ENCODE measurements at places on chromosomes 3 and 15.
A peak's percentile ranks its signal among the peaks of the same experiment; 100 is the strongest.

DNA sequence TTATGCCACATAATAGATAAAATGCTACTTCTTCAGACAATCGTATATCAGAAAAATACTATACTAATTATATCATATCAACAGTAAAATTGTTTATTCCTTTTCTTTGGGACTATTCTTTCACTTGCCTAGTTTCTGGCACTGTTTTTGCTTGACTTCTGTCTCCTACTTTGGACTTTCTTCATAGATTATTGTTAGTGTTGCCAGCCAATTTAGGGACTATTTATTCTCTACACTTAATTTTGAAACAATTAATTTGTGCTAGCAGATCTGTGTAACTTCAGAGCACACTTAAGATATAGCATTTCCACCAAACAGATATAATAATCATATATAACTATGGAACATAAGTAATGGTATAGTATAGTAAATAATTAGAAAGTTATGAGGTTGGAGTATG lies 305.6 kb downstream of the CADM2 start:
- DNase-seq = no peak

- no peak for DNase-seq
Observed at GRCh38 chr3:160194438-160194837, 30.8 kb upstream of the C3orf80 start.

GRCh38 chr15:59437142-59437816 lies 707 bp upstream of the FAM81A start:
- no peak for DNase-seq

DNA sequence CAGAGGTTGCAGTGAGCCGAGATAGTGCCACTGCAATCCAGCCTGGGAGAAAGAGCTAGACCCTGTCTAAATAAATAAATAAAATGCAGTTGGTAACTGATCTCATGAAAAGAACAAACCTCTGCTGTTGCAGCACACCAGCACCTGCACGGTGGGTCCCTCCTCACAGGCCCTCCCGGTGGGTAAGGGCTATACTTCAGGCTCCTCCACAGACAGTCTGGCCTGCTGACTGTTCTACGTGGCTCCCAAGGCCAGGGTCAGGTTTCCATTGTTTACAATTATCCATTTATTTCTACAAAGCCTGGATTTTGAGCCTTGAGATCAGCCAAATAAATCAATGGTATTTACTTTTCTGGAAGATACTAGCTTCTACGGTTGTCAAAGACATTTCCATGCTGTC lies 5.1 kb upstream of the APBA2 start:
- DNase-seq = no peak

GRCh38 chr3:38690185-38690584 lies 40.7 kb upstream of the SCN5A start:
- no peak for DNase-seq

DNA sequence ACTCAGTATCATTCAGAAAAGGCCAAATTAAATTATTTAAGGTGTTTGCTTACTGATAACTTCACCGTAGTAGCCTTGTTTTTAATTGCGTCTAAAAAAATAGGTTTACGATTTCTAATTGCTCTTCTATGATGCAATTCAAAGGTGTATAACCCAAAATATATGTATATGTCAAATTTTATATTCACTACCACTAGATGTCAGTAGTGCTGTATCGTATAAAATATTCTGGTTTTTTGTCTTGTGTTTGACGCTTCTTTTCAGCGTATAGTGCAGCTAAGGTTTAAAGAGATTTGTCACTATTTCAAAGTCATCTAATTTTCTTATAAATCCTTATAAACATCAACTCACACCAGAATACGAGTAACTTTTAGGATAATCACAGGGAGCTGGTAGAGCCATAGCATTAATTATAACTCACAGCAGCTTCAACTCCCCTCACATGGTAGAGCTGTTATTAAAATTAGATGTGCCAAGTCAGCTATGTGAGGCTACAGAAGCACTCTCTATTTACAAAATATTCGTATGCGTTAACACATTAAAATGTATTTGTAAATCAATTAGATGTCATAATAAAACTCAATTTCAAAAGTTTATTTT lies 3.5 kb downstream of the PFN2 start:
- no peak for DNase-seq

GRCh38 chr3:170707899-170708298 lies 122.0 kb upstream of the SLC7A14 start:
- no peak for DNase-seq

DNA sequence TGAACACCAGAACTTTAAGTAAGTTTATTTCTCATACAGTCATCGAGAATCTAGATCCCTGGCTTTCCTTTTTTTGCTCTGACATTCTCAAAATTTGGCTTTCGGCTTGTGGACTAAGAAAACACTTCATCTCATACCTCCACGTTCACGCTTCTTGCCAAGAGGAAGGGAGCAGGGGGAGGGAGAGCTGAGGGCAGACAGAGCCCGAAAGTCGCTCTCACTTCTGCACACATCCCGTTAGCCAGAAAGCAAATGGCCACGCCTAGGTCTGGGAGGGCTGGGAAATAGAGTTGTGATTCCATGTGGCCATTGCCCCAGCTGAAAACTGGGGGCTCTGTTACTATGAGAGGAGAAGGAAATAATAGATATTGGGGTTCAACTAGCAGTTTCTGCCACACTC lies 57.3 kb downstream of the MAP6D1 start:
- DNase-seq = no peak

GRCh38 chr3:55607844-55608243 lies 120.7 kb upstream of the WNT5A start:
- no peak for DNase-seq

GRCh38 chr3:1068985-1069384 lies 23.8 kb upstream of the CNTN6 start:
- no peak for DNase-seq

- DNase-seq = no peak
Observed at GRCh38 chr3:112974894-112975293, at the start of gene CD200R1. TSS of gene CD200R1 (minus strand) at chr3:112975103. CDS start at chr3:112974857, 246 bp downstream.

DNA sequence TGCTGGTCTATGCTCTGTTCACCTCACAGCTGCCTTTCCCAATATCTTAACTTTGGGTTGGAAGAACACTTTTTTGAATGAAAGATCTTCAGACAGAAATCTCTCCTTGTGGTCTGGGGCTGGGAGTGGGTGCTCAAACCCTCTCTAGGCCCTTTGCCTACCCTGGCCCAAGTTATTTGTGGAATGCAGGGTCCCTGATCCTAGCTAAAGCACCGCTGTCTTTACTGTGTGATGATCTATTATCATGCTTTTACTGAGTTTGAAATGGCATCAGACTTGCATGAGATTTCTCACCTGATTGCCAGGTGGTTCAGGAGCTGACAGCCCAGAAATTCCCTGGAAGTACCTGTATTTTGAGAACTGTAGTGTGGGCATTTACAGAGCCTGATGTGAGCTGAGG lies 412.7 kb upstream of the ONECUT1 start:
- DNase-seq = no peak

- DNase-seq = no peak
Observed at GRCh38 chr3:46900356-46900755, 22.8 kb downstream of the PTH1R start.

DNA sequence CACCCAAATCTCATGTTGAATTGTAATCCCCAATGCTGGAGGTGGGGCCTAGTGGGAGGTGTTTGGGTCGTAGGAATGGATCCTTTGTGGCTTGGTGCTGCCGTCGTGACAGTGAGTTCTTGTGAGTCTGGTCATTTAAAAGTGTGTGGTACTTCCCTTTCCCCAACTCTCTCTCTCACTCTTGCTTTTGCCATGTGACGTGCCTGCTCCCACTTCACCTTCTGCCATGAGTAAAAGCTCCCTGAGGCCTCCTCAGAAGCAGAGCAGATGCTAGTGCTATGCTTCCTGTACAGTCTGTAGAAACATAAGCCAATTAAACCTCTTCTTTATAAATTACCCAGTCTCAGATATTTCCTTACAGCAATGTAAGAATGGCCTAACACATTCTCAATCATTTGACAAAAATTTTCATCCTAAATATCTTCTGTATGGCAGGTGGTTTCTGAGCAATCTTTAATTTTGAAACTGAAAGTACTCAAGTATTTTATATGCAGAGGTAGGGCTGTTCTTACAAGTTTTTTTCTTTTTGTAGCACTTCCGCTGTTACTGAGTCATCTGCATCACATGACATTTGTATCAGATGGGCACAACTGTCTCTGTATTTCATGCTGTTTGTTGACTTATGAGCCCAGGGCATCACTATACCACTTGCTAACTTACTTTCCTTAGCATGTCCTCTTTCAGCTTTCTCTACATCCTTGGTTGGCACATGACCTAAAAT lies 8.8 kb downstream of the RPL39L start:
- no peak for DNase-seq

GRCh38 chr3:31503456-31503855 lies 29.3 kb upstream of the STT3B start:
- no peak for DNase-seq

DNA sequence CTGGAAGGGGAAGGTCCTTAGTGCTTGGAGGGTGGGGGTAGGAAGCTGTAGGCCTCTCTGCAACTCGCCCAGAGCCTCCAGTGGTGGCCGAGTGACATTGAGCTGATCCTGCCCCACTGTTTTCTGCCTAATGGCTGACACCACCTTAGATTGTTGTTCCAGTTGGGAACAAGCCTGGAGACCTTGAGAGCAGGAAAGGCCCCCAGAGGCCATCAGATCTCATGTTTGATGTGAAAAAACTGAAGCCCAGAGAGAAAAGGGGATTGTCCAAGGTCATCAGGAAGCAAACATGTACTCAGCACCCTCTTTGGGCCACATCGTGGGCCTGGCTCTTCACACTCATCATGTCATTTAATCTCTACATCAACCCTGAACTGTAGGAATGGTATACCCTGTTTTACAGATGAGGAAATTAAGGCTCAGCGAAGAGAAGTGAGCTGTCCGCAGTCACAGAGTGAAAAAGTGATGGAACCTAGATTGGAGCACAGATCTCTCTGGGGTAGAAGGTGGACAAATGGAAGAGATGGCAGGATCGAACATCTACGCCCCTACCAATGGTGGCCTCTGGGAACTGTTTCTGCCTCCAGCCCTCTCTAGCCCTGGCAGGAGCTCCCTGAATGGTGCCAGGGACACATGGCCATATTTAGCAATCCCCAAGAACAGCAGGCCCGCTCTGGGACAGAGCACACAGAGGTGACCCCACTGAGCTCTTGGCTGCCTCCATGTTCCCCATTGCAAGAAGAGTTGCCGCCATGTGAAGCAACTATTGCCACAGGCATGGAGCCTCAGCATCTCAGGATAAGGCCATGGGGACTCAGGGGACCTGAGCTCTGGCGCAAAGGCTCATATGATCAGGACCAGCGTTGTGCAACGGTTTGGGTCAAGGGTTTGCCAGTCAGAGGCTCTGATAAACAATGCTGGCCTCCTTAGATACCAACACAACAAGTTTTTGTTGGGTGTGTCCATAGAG lies 31.6 kb upstream of the TSEN2 start:
- no peak for DNase-seq

DNA sequence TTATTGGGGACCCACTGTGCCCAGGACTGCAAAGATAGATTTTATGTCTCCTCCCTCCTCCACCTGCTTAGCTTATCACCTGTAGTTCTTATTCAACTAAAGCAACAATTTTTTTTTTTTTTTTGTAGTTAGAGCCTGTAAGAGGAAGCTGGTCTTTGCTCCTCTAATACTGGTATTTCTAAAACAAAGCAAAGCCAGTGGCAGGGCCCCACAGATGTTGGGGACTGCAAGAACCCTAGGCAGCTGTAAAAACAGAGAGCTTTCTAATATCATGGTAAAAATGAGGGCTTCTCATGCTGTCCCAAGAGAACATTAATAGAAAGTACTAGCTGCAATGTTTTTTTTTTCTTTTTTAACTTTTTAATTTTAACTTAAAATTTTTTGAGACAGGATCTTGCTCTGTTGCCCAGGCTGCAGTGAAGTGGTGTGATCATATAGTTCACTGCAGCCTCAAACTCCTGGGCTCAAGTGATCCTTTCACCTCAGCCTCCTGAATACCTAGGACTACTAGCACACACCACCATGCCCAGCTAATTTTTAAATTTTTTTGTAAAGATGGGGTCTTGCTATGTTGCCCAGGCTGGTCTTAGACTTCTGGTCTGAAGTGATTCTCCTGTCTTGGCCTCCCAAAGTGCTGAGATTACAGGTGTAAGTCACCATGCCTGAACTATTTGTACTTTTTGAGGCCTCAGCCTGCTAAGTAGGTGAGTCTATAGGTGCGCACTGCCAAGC lies 27.1 kb downstream of the SPATA12 start:
- DNase-seq = no peak

DNA sequence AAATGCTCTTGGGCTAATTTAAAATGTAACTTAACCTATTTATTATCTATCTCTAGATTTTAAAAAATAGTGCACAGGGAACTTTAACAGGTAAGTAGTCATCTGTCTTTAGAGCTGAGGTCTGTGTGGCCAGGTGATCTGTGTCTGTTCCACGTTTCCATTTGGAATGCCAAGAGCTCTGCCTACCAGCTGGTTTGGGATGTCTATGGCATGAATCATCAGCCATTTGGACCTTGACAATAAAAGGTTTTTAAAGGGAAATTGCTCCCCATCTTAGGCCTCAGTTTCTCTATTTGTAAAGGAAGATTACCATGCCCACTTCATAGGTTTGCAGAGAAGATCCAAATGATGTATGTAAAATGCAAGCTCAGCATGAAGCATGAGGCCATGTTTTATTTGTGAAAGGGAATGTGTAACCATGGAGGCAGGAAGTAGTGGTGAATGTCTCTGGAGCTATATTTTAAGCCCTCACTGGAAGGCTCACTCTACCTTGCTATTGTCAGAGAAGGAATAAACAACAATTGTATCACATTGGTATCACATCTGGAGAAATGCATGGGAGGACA lies 548.1 kb upstream of the LMCD1 start:
- no peak for DNase-seq

- peak; percentile 45 for DNase-seq
Observed at GRCh38 chr3:42190701-42191442, 75.1 kb downstream of the CCK start.

- no peak for DNase-seq
Observed at GRCh38 chr3:163273694-163274093, 1777.1 kb downstream of the OTOL1 start.

- no peak for DNase-seq
Observed at GRCh38 chr3:146350852-146351251, 99.9 kb upstream of the PLSCR4 start.

DNA sequence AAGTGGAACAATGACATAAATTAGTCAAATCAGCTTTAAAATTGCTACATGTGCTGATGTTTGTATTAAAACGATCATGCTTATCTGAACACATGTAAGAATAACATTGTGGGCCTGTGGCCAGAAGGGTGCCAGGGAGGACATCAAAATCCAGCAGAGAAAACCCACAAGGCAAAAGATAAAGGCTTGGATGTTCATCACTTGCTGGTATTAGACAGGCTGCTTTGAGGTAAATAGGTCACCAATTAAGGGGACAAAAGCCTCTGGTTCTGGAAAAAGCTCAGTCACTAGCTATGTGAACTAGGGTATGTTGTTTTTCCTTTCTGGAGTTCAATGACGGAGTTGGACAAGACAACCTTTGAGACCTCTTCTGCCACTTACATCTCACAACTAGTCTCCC lies 74.4 kb upstream of the TMEM108 start:
- no peak for DNase-seq

DNA sequence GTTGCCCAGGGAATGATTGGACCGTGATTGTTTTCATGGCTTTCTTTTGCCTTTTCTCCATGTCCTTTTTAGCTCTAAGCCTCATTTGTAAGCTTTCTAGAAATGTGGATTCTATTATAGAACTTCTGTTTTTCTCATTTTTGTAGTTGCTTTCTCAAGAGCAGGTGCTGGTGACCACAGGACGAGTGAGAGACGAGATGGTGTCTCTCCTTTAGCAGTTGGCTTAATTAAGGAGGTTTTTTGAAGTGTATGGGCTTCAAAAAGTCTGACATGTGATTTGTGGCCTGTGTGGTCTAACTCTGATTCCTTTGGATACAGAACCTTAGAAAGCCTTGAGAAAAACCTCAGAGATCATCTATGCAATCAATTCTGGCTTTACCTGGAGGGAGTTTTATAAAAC lies 292.8 kb downstream of the LPP start:
- no peak for DNase-seq

Data from activated naive CD4-positive, alpha-beta T cell (primary cell).